GM06990 (cell line): ENCODE measurements at places on chromosomes 16 and 17.

- DNase-seq: no peak
Observed at GRCh38 chr17:17560975-17561374, 30.5 kb downstream of the PEMT start.

DNA sequence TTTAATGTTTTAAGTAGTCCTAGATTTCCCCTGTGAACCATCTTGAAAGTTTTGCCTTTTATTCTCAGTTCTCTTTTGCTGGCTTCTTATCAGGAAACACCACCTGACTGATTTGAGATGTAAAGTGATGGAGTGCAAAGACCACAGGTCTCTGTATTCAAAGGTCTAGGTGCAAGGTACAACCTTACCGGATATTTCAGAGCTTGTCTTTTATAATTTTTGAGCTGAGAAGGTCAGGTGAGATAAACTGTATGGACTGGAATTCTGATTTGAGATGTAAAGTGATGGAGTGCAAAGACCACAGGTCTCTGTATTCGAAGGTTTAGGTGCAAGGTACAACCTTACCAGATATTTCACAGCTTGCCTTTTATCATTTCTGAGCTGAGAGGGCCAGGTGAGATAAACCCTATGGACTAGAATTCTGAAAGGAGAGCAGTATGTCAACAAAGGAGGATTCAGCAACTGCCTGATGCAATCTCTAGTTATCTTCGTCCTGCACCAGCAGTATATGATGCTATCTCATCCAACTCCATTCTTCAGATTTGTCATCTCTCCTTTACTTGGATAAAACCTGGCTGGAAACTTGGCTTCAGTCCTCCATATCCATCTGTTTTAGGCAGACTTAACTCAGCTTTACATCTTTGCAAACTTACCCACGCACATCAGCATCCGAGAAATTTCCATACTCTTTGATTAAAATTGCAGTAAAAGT, 64.3 kb downstream of the CENPV start:
- DNase-seq: peak; percentile 23

DNA sequence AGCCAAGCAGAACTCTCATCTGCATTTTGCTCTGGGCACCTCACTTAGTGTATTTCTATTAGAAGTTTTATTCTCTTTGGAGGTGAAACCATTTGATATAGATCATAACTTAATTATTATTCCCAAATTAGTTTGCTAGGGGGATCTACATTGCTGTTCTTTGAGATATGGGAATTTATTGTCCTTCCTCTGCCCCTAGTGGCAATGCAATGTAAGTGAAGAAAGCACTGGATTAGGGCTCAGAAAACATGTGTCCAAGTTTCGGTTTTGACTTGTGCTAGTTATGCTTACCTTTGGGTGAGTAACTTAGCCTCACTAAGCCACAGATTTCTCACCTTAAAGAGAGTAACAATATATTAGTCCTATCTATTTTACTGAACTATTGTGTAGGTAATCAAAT, 2.9 kb downstream of the KRT39 start:
- DNase-seq: no peak

DNA sequence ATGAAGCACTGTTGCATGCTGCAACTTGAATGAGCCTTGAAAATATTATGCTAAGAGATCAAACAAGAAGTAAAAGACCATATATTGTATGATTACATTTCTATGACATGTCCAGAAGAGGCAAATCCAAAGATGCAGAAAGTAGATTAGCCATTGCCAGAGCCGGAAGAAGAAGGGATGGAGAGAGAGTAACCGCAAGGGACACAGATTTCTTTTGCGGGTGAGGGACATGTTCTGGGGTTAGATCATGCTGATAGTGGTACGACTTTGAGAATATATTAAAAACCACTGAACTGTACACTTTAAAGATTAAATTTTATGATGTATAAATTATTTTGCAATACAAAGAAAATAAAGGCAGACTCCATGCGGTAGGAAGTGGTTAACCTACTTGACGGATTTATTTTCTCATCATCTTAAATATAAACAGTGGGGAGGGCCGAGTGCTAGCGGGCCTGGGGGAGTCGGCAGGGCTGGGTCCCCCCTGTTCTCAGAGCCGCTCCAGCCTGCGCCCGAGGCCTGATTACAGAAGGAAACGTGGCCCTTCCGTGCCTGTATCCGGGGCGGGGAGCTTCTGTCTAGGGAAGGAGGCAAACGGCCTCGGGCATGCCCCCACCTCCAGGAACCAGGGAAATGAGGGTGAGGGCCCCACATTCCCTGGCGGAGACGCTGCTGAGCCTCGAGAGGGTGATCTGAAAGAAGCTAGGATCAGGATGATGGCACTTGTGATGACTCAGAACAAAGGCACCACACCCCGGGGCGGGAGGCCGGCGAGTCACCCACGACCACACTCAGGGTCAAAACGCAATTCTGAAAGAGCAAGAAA, 48.0 kb downstream of the SHCBP1 start:
- no peak for DNase-seq
